ENCODE measurements at places on chromosomes 16 and 17.

DNA sequence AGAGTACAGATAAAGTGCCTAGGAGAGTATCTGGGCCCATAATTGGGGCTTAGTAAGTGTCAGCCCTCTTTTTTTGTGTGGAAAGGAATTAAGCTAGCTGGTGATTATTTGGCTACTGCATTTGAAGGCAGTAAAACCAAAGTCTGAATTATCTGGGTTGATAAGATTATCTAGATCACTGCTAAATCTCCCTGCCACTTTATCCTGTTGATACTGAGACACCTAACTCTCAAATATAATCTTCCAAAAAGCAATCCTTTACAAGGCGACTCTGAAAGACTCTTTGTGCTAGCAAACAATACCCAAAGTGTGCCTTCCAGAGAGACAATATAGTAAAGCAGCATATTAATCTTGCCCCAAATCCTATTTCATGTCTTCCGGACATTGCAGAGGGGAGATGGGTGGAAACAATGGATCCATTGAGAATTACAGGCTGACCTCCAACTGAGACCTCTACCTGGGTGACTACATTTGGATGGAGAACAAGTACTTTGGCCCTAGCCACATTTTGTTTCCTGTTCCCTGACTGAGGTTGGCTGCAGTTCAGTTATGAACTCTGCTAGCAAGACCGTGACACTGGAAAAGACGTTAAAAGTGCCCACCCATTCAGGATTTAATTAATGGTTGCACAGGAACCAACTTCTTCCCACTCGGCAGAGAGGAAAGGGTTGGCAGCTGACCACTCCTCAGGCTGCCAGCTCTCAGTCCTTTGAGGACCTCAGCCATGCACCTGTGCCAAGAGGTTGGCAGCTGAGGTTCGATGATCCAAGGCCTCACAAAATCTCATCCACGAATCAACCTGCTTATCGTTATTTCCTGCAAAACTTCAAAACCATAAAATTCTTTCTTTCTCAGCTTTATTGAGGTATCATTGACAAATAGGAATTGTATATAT lies 72.6 kb downstream of the SYCE1L start:
- no peak for DNase-seq

DNA sequence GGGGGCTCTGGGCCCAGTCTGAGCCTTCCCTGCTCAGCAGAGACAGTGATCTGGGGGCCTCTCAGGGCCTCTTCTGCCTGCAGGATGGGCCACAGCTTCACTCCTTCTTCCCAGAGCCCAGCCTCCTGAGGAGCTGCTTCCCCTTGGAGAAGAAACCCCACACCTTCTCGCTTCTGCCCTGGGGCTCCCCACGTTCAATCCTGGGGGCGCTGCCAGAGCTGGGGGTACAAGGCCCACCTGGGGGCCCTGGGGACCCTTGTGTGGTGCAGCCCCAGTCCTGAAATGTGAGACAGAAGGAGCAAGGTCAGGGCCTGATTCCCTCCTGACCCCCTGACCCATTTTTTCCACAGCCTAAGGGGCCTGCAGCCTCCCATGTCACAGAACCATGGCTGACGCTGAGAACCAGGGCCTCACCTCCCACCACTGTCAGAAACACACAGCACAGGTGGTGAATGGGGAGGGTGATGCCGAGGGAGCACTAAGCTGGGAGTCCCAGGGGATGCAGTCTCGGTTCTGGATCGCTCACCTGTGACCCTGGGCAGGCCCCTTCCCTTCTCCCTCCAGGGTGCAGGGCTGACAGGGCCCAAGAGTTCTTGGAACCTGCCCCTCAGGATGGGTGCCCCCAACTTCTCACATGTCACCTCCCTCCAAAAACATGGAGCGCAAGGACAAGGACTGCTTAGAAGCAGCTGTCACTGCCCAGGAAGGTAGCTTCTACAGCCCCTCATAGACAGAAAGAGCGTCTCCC lies 21.6 kb upstream of the MPO start:
- no peak for DNase-seq

GRCh38 chr16:87052506-87052905 lies 264.7 kb downstream of the C16orf95 start:
- no peak for DNase-seq

DNA sequence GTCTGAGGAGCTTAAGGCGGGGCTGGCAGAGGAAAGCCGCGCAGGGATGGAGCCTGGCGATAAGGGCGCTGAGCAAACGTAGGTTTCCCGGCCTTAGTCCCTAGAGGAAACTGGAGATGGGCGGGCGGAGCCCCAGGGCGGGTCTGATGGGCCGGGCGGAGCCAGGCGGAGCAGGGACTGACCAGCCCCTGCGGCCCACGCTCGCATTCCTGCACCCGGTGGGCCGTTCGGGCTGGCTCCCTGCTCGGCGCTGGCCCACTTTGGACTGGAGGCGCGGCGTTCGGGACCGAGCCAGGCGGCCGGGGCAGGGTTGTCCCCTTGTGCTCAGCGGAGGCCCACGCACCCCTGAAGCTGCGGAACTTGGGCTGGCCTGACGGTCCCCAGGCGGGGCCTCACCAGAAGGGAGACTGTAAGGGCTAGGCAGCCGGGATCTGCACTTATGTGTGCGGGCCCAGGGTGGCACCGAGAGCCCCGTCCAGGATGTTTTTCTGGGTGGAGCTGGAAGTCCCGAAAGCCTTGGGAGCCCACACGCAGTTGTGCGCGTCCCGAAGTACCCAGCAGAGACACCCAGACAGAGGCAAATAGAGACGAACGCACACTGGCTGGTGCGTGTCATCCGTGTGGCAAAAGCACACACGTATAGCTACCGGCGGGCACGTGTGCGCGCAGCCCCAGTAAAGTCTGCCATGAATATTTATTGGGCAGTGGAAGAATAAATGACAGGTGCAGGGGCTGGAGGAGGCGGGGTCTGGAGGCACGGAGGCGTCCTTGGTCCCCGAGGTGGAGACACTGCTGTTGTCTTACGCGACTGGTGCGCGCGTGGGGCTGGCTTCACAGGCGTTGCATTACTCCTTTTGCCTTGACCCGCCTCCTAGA lies 1.4 kb downstream of the PYDC1 start:
- DNase-seq, result no peak

Measured in activated CD8-positive, alpha-beta memory T cell treated with anti-CD3 and anti-CD28 coated beads for 1 hour (primary cell).